GDM1 (cell line): ENCODE measurements at places on chromosomes 4 and X.
A peak's percentile ranks its signal among the peaks of the same experiment; 100 is the strongest.

- no peak for DNase-seq
Measured at GRCh38 chr4:74471264-74471663, 26.3 kb downstream of the AREG start.

- no peak for DNase-seq
Measured at GRCh38 chrX:133402042-133402453, 13.2 kb downstream of the GPC4 start.

- DNase-seq: no peak
Measured at GRCh38 chr4:14182148-14182547, 554.6 kb upstream of the BOD1L1 start.

DNA sequence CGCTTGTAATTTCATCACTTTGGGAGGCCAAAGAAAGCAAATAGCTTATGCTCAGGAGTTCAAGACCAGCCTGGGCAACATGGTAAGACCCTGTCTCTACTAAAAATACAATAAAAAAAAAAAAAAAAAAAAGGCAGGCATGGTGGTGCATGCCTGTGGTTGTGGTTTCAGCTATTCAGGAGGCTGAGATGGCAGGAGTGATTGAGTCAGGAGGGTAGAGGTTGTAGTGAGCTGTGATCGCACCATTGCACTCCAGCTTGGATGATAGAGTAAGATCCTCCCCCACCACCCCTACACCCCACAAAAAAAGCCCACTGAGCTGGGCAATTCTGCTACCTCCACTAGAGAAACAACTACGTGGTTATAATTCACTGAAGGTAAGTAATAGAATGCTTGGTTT, 118.8 kb upstream of the PCDH18 start:
- DNase-seq: no peak

DNA sequence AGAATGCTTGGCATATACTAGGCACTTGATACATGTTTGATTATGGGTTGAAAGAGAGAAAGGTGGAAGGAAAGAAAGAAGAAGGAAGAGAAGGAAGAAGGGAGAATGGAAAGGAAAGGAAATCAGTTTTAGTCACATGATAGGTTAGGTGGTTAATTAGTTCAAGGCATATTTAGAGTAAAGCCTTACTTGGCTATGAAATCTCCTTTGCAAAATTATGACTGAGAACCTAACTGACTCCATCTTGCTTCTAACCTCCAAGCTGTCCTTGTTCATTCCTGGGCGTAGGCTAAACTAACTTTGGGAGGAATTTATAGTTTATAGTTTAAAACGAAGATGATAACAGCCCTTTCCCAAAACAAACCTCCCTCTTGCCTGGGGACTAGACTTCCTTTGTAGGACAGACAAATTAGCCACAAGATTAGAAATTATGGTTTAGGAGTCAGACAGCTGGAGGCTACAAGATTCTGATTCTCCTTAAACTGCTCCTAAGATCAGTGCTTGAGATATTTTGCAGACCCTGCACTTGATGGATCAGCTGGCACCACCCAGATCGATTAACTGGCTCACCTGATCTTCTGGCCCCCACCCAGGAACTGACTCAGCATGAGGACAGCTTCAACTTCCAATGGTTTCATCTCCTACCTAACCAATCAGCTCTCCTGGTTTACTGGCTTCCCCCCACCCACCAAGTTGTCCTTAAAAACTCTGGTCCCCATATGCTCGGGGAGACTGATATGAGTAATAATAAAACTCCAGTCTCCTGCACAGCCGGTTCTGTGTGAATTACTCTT, 55.0 kb downstream of the TXK start:
- DNase-seq: no peak

- peak; percentile 65 for DNase-seq
Measured at GRCh38 chr4:80183250-80184052, 13.9 kb upstream of the PRDM8 start.

GRCh38 chr4:12658146-12658545, 826.0 kb downstream of the RAB28 start:
- DNase-seq: no peak

GRCh38 chrX:16869393-16870094, 618 bp downstream of the RBBP7 start:
- DNase-seq: peak; percentile 32

DNA sequence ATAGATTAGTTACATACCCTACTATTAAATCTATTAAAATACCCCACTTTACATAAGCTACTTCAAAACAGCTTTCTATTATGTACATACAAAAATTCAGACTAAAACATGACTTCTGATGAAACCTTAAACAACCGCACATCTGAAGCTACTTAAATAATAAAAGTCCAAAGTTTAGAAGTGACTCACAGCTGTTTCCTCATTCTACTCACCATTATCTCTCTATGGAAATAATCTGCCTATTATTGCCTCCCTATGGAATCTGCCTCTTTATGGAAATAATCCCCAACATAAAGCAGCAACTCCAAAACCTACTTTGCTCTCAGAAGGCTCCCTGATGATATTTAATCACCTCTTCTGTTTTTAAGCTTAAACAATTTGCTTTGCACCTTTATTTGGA, 15.7 kb upstream of the BANK1 start:
- no peak for DNase-seq

DNA sequence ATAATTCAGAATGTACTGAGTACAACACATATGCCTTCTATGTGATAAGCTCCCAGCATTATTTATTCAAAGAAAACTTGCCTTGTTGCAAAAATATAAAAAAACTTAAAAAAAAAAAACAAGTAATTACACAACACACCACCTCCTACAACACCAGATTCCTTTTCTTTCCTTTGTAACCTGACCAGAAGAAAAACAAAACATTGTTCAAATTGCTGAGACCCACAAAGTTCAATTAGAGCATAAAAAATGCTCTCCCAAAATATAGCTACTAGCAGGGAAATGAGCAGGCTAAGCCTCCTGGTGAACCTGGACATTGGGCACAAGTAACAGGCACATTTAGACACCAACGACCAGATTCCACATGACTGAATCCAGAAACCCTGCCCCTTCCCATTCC, 38.3 kb downstream of the MECP2 start:
- DNase-seq: no peak

GRCh38 chrX:25663701-25664100, 474.4 kb upstream of the MAGEB18 start:
- DNase-seq: no peak

DNA sequence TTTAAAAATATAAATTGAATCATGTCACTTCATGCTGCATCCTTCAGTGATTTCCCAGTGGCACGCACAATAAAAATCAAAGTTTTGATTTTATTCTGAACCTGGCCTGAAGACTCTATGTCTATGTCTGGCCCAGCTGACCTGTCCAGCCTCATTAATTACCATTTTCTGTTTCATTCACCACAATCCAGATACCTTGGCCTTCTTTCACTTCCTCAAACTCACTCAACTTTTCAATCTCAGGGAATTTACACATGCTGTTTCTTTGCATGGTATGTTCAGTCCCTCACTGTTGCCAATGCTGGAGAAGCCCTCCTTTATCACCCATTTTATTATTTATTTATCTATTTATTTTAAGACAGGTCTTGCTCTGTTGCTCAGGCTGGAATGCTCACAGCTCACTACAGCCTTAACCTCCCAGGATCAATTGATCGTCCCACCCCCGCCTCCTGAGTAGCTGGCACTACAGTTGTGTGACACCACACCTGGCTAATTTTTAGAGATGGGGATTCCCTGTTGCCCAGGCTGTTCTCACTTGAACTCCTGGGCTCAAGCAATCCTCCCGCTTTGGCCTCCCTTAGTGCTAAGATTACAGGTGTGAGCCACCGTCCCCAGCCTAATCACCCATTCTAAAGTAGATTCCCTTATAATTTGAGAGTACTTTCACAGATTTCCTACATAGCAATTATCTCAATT, 43.1 kb downstream of the ZGRF1 start:
- DNase-seq: no peak

- DNase-seq: no peak
Measured at GRCh38 chrX:349196-349595, 30.6 kb upstream of the GTPBP6 start.

GRCh38 chr4:54727346-54727745, 69.6 kb downstream of the KIT start:
- DNase-seq: no peak

GRCh38 chr4:39937683-39938268, 39.9 kb downstream of the PDS5A start:
- DNase-seq: no peak

DNA sequence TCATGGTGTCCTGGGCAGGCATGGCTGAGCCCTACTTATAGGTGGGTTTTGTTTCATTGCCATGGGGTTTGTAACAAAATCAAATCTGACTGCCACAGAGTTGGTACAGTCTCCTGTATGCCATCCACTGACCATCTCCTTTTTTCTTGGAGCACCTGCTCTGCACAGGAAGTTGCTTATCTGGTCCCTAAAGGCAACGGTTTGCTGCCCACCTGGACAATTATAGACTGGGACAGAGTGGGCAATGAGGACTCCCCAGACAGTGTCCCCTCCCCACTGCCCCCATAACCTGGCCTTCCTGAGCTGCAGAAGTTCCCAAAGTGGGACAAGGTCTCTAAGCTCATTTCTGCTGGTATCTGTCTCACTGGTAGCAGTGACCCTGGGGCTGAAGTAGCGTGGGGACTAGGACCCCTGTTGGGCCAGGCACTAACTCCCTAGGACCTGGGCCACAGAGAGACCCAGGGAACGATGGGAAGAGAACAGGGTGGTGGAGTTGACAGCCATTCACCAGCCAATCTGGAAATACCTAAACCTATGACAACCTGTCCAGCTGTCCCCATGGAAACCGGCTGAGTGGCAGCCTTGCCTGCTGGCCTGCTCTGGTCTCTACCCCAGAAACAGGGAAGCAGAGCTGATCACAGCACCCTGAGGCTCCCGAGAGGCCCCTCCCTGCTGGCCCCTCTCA, 64.7 kb downstream of the WFS1 start:
- no peak for DNase-seq

GRCh38 chr4:119707336-119707735, 78.7 kb upstream of the PDE5A start:
- no peak for DNase-seq
